Peyer's patch (tissue), 4 donors: ENCODE measurements at places on chromosomes 1 and 21. TPM values are rescaled to one million over a fixed set of nuclear protein-coding genes. Genes with fewer than 3 reads are reported as not detected.
A peak's percentile ranks its signal among the peaks of the same experiment; 100 is the strongest.

- no peaks in the 10 kb centered on the region for H3K27me3 ChIP-seq
- no peak for DNase-seq
- H3K27ac ChIP-seq, result no peak overlapping the region
- H3K4me3 ChIP-seq, result no peak overlapping the region
- H3K36me3 ChIP-seq, result no peaks in the 10 kb centered on the region
- no peaks in the 10 kb centered on the region for H3K4me1 ChIP-seq
Observed at GRCh38 chr1:210598135-210598652, 269.5 kb downstream of the HHAT start.

- no peak for DNase-seq
- H3K27ac ChIP-seq, result no peak overlapping the region
- H3K27me3 ChIP-seq, result no peaks in the 10 kb centered on the region
- H3K36me3 ChIP-seq, result no peaks in the 10 kb centered on the region
Observed at GRCh38 chr1:217149791-217150190, 426.6 kb upstream of the ESRRG start.

- no peak overlapping the region for H3K4me3 ChIP-seq
- H3K27me3 ChIP-seq, result no peaks in the 10 kb centered on the region
- DNase-seq, result peak; percentile 7
Observed at GRCh38 chr1:22056936-22057335, 4.4 kb downstream of the CDC42 start.

- H3K4me3 ChIP-seq, result no peak overlapping the region
- no peaks in the 10 kb centered on the region for H3K27me3 ChIP-seq
- no peaks in the 10 kb centered on the region for H3K36me3 ChIP-seq
- H3K27ac ChIP-seq, result no peak overlapping the region
- DNase-seq, result no peak
Observed at GRCh38 chr1:201346337-201346939, 31.0 kb downstream of the TNNT2 start.

- no peaks in the 10 kb centered on the region for H3K27me3 ChIP-seq
- peaks cover 55% of the 10 kb centered on the region for H3K36me3 ChIP-seq
- no peak overlapping the region for H3K4me3 ChIP-seq
- no peak for DNase-seq
Observed at GRCh38 chr1:32100359-32100758, 7.5 kb upstream of the KPNA6 start.

DNA sequence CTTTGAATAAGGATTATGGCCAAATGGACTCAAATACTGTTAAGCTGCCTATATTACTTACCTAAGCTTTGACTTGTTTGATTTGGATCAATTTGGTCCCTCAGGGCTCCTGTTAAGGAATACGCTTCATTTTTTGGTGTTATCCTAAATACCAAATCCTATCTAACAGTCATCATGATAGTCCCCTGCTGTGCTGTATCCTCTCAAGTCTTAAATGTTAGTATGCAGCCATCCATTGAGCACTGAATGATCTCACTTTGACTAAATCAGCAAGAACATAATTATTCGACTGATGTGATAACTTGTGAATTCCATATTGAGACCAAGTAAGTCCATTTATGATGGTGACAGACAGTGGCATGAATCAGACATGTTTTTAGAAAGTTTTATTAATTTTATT is 53.1 kb upstream of the ATF3 start:
- no peak for DNase-seq
- no peak overlapping the region for H3K4me3 ChIP-seq
- H3K4me1 ChIP-seq, result peaks cover 4% of the 10 kb centered on the region
- no peaks in the 10 kb centered on the region for H3K36me3 ChIP-seq
- no peak overlapping the region for H3K27ac ChIP-seq

DNA sequence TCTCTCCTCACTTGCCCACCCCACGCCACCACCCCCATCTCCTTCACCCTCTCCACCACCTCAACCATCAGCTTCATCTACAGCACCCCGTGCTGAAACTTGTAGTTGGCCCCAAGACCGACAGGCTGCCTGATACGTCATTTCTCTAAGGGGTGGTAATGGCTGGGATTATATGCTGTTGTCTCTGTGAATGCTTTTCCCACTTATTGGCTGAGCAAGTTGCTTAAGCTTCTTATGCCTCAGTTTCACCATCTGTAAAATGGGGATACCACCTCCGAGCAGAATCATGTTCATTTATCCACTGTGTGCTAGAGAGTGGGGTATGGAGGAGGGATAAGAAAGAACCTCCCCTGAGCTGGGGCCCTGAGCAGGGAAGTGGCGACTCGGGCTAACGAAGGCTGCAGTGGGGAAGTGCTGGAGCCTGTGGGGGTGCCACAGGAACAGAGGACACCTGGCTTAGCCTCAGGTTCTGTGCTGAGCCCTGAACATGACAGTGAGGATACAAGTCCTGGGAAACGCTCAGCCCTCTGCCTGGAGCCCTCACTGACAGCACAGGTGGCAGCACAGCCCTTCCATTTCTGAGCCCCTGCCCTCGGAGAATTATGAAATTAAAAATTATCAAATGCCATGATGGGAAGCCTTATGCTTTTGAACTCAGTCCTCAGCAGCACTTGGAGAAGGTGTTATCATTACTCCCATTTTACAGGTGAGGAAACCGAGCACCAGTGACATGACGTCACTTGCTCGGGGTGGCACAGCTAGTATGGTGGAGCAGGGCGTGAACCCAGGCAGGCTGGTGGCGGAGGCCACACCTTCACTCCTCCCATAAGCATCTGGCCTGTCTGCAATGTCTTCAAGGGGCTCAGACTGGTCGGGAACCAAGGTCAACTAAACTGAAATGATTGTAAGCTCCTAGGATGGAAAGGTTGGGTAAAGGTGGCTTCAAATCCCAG is 2.8 kb downstream of the MATN1 start:
- no peak overlapping the region for H3K27ac ChIP-seq
- no peak overlapping the region for H3K4me3 ChIP-seq
- H3K4me1 ChIP-seq, result peaks cover 3% of the 10 kb centered on the region
- no peak for DNase-seq
- H3K27me3 ChIP-seq, result no peaks in the 10 kb centered on the region

The PDXK gene
- total RNA-seq, result 83.3 TPM

The RGSL1 gene
- total RNA-seq, result not detected

The FCN3 gene
- not detected for total RNA-seq
